ENCODE measurements at places on chromosomes 7 and 10. TPM values are rescaled to one million over a fixed set of nuclear protein-coding genes. Genes with fewer than 3 reads are reported as not detected.

- no peak for DNase-seq
These were observed 40.1 kb downstream of the KCNH2 start for GRCh38 chr7:150937848-150938561.

GRCh38 chr7:94300176-94300835 lies 94.4 kb upstream of the COL1A2 start:
- no peak for DNase-seq

Gene ADAP1
- polyA plus RNA-seq = 8.2 TPM

Gene OR6V1
- not detected for polyA plus RNA-seq

GRCh38 chr10:62166331-62167131 lies 102.1 kb downstream of the RTKN2 start:
- no peak for DNase-seq

- DNase-seq = no peak
These were observed 28.9 kb upstream of the ANAPC16 start for GRCh38 chr10:72186982-72187330.

DNA sequence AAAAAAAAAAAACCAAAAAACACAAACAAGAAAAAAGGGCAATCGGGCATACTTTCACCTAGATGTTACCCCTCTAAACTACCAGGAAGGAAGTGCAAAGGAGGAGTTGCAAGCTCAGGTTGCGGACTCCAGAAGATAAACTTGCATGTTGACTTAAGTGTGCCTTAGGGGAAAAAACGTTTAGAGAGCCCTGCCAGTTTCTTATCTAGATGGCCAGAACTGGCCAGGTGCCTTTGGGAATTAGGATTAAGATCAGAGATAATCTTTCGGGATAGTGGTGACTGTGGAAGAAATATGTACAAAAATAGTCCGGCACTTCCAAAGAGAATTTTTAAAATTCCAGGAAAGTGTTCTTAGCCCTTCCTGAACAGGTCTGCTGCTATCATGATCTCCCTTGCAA lies 17.6 kb downstream of the EVX1 start:
- DNase-seq = no peak

- no peak for DNase-seq
These were observed 19.5 kb downstream of the TSPAN33 start for GRCh38 chr7:129163875-129164544.

Gene PDK4
- polyA plus RNA-seq = not detected

GRCh38 chr7:77338260-77338659 lies 77.9 kb downstream of the GSAP start:
- no peak for DNase-seq

DNA sequence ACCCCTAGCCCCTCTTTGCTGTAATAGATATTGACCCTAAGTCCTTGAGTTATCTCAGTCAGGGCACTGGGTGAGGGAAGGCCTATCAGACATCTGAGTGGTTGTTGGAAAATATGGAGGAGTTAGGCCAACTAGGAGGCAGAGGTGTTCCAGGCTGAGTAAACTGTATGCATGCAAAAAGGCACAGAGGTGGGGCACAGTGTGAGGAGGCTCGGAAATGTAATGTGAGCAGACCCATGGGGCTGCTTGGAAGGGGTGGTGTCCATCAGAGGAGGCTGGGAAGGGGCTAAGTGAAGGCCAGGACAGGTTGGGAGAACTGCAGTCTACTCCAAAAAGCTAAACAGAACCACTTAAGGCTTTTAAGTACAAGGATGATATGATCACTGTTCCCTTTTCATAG lies 323.2 kb upstream of the BMPER start:
- DNase-seq = no peak

GRCh38 chr7:21172800-21173199 lies 255.1 kb upstream of the SP4 start:
- no peak for DNase-seq

GRCh38 chr7:69517985-69518704 lies 80.1 kb upstream of the AUTS2 start:
- no peak for DNase-seq
